ENCODE measurements at places on chromosomes 16 and 17. TPM values are rescaled to one million over a fixed set of nuclear protein-coding genes. Genes with fewer than 3 reads are reported as not detected.

KRT14 gene
- not detected for total RNA-seq

FBF1 gene
- 35.3 TPM for total RNA-seq

SGCA gene
- not detected for total RNA-seq

NPIPB2 gene
- total RNA-seq: 2.4 TPM

GINS3 gene
- 17.5 TPM for total RNA-seq

PRR14 gene
- total RNA-seq: 9.6 TPM

OR3A3 gene
- not detected for total RNA-seq

ADCY7 gene
- 14.1 TPM for total RNA-seq

KRTAP3-2 gene
- not detected for total RNA-seq

ZNF500 gene
- total RNA-seq: 8.6 TPM

PDE6G gene
- not detected for total RNA-seq

- H3K4me1 ChIP-seq: no peaks in the 10 kb centered on the region
- DNase-seq: no peak
- H3K4me3 ChIP-seq: no peak overlapping the region
Measured at GRCh38 chr17:61279476-61280145, 120.0 kb upstream of the TBX2 start.

GRCh38 chr17:3739422-3740124 lies 15.9 kb downstream of the HASPIN start:
- no peak overlapping the region for H3K4me3 ChIP-seq
- H3K36me3 ChIP-seq: no peaks in the 10 kb centered on the region
- H3K27ac ChIP-seq: no peak overlapping the region
- DNase-seq: no peak
- H3K4me1 ChIP-seq: peaks cover 7% of the 10 kb centered on the region

GRCh38 chr17:34300652-34301370 lies 15.3 kb downstream of the CCL11 start:
- H3K36me3 ChIP-seq: no peaks in the 10 kb centered on the region
- H3K27me3 ChIP-seq: no peaks in the 10 kb centered on the region
- H3K4me3 ChIP-seq: no peak overlapping the region
- no peaks in the 10 kb centered on the region for H3K4me1 ChIP-seq
- no peak overlapping the region for H3K27ac ChIP-seq

GRCh38 chr16:1050516-1050915 lies 22.0 kb upstream of the SSTR5 start:
- no peaks in the 10 kb centered on the region for H3K4me1 ChIP-seq
- H3K27me3 ChIP-seq: no peaks in the 10 kb centered on the region
- no peak for DNase-seq

- H3K4me1 ChIP-seq: peaks cover 3% of the 10 kb centered on the region
- H3K36me3 ChIP-seq: no peaks in the 10 kb centered on the region
- no peaks in the 10 kb centered on the region for H3K27me3 ChIP-seq
- no peak overlapping the region for H3K27ac ChIP-seq
Measured at GRCh38 chr16:78127130-78127529, 27.7 kb downstream of the WWOX start.

DNA sequence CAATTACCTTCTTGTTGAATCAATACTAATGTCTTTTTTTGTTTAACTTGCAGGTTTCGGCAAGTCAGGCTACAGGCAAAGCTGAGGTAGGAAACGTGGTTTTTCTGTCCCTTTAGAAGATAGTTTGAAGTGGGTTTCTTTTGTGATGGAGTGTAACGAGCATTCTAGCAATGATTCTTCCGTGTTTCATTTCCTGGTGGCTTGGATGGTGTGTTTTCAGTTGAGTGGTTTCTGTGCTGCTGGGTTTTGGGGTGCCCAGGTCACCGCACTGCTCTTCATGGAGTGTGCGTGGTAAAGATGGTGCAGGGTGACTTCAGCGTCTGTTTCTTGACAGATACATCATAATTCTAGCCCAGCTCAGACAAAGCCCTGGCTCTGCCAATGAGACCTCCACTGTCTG lies 769.7 kb upstream of the EEF2KMT start:
- H3K27me3 ChIP-seq: no peaks in the 10 kb centered on the region
- no peak overlapping the region for H3K27ac ChIP-seq
- no peaks in the 10 kb centered on the region for H3K36me3 ChIP-seq

- no peak overlapping the region for H3K4me3 ChIP-seq
- H3K27me3 ChIP-seq: no peaks in the 10 kb centered on the region
Measured at GRCh38 chr16:78799429-78799828, 700.0 kb downstream of the WWOX start.

- no peak overlapping the region for H3K27ac ChIP-seq
- H3K36me3 ChIP-seq: no peaks in the 10 kb centered on the region
- no peak for DNase-seq
- H3K4me1 ChIP-seq: peaks cover 24% of the 10 kb centered on the region
Measured at GRCh38 chr17:6526362-6527152, 29.8 kb downstream of the PITPNM3 start.

GRCh38 chr16:11135464-11135973 lies 120.5 kb downstream of the SOCS1 start:
- peak; percentile 49 for DNase-seq
- H3K36me3 ChIP-seq: no peaks in the 10 kb centered on the region

- H3K4me1 ChIP-seq: no peaks in the 10 kb centered on the region
- no peaks in the 10 kb centered on the region for H3K27me3 ChIP-seq
- no peak overlapping the region for H3K4me3 ChIP-seq
- no peak overlapping the region for H3K27ac ChIP-seq
Measured at GRCh38 chr17:66764506-66764905, 70.4 kb upstream of the CACNG5 start.

DNA sequence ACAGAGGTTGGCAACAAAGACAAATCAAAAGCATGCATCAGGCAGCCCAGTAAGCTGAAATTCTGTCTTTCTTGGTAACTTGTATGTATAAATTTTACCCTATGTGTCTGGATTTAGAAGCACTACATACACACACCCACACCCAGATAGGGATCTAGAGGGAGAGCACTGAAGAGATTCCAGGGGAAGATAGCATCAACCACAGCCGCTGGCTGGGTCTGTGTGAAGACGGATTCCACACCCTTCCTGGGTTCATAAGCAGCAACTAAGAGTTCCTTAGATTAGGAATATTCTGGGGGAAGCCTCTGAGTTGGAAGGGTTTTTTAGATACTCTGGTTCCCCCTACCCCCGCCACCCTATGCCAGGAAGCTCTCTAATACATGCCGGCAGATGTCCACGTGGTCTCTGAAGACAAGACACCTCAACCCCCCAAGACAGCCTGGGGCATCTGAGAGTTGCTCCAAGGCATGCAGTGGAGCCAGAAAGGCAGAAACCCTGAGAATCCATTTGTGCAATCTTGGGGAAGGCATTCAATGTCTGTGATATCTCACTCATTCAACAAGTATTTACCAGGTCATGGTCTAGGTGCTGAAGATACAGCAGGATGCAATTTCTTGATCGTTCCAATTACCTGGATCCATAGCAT lies 86.4 kb downstream of the NOG start:
- peak; percentile 80 for DNase-seq
- H3K4me3 ChIP-seq: peak overlapping the region; percentile 19
- H3K36me3 ChIP-seq: no peaks in the 10 kb centered on the region
- peak overlapping the region; percentile 61 for H3K27ac ChIP-seq
- H3K4me1 ChIP-seq: peaks cover 64% of the 10 kb centered on the region

DNA sequence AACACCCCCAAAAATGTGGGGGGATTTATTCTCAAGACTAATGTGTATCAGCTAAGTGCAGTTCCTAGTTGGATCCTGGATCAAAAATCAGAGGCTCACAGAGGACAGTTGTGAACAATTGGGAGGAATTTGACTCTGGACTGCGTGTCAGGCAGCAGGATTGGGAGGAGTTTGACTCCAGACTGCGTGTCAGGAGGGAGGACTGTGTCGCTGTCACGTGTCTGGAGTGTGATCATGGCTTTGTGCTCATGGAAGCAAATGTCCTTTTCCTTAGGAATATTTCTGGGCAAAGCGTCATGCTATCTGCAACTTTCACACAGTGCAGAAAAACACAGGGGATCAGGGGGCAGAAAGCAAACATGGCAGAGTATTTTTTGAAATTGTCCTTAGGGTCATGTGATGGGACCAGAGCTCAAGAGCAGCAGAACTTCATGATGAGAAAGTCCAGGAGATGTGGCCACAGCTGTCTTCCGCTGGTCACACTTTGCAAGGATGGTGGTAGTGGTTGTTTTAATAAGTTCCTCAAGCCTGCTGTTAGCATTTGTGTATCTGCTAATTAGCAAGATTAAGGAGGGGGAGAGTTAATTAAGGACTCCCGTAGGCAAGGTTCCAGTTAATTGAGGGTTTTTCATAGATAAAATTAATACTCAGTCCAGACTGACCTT lies 122.0 kb upstream of the CHMP6 start:
- no peaks in the 10 kb centered on the region for H3K27me3 ChIP-seq
- DNase-seq: no peak
- no peak overlapping the region for H3K27ac ChIP-seq
- H3K36me3 ChIP-seq: 0 out of 2 replicates have a peak, but pooled peaks cover under 1% of the 10 kb centered on the region
- peaks cover 6% of the 10 kb centered on the region for H3K4me1 ChIP-seq
- H3K4me3 ChIP-seq: no peak overlapping the region

DNA sequence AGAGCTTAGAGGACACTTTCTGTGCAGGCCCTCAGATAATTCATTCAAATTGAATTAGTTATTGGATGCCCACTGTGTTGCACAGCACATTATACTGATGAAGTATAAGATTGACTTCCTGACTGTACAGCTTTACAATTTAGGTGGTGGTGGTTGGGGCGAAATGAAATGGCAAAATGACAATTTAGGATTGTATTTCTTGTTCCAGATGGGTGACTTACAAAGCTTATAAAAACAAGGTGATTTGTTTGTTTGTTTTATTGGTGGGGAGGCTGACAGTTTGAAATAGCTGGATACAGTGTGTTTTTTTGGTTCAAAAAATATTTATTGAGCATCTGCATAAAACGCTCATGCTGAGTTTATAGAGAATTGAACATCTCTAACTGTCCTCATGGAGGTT lies 1.6 kb downstream of the MAP2K4 start:
- H3K27ac ChIP-seq: no peak overlapping the region
- H3K36me3 ChIP-seq: peaks cover 6% of the 10 kb centered on the region
- peak overlapping the region; percentile 83 for H3K4me3 ChIP-seq
- no peaks in the 10 kb centered on the region for H3K27me3 ChIP-seq
- no peak for DNase-seq
- peaks cover 49% of the 10 kb centered on the region for H3K4me1 ChIP-seq

GRCh38 chr17:4974115-4974670 lies 6.6 kb upstream of the SPAG7 start:
- H3K27ac ChIP-seq: no peak overlapping the region
- no peaks in the 10 kb centered on the region for H3K27me3 ChIP-seq
- peaks cover 3% of the 10 kb centered on the region for H3K36me3 ChIP-seq
- H3K4me3 ChIP-seq: no peak overlapping the region
- no peak for DNase-seq
- no peaks in the 10 kb centered on the region for H3K4me1 ChIP-seq

GRCh38 chr17:13212860-13213259 lies 195.0 kb upstream of the ELAC2 start:
- H3K4me3 ChIP-seq: no peak overlapping the region
- no peaks in the 10 kb centered on the region for H3K36me3 ChIP-seq
- H3K27me3 ChIP-seq: no peaks in the 10 kb centered on the region
- H3K27ac ChIP-seq: no peak overlapping the region

GRCh38 chr16:87854907-87855683 lies 14.2 kb downstream of the SLC7A5 start:
- H3K4me1 ChIP-seq: peaks cover 42% of the 10 kb centered on the region
- peak overlapping the region; percentile 95 for H3K27ac ChIP-seq
- no peak for DNase-seq
- H3K27me3 ChIP-seq: no peaks in the 10 kb centered on the region
- peaks cover 29% of the 10 kb centered on the region for H3K36me3 ChIP-seq

GRCh38 chr17:78958641-78959127 lies 21.0 kb downstream of the LGALS3BP start:
- no peaks in the 10 kb centered on the region for H3K27me3 ChIP-seq
- peaks cover 14% of the 10 kb centered on the region for H3K4me1 ChIP-seq
- H3K27ac ChIP-seq: no peak overlapping the region
- DNase-seq: peak; percentile 42
- H3K36me3 ChIP-seq: no peaks in the 10 kb centered on the region
- no peak overlapping the region for H3K4me3 ChIP-seq

DNA sequence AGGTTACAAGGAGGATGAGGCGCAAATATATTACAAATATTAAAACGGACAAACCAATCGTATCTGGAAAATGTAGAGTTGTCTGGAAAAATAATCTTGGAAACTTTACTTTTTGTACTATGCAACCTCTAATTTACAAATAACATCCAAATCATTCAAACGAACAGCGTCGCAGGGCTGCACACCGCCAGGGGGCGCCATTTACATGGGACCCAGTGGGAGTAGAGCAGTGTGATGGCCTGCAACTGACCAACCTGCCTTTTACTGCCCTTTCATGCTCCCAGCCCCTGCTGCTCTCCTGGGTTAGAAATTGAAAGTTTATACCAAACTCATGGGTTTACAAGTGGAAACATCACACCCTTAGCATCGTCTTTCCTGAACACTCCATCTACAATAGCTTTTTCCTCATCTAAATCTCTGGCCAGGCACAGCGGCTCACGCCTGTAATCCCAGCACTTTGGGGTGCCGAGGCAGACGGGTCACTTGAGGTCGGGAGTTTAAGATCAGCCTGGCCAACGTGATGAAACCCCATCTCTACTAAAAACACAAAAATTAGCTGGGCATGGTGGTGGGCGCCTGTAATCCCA lies 10.0 kb downstream of the PITPNC1 start:
- H3K36me3 ChIP-seq: no peaks in the 10 kb centered on the region
- no peaks in the 10 kb centered on the region for H3K27me3 ChIP-seq
- DNase-seq: peak; percentile 74
- H3K27ac ChIP-seq: peak overlapping the region; percentile 17
- H3K4me1 ChIP-seq: peaks cover 20% of the 10 kb centered on the region

- H3K27ac ChIP-seq: no peak overlapping the region
- H3K27me3 ChIP-seq: peaks cover 32% of the 10 kb centered on the region
Measured at GRCh38 chr17:14590459-14591250, 289.8 kb downstream of the HS3ST3B1 start.

GRCh38 chr16:1486551-1487390 lies 2.0 kb downstream of the PTX4 start:
- peaks cover 10% of the 10 kb centered on the region for H3K4me1 ChIP-seq
- no peaks in the 10 kb centered on the region for H3K36me3 ChIP-seq
- H3K27me3 ChIP-seq: no peaks in the 10 kb centered on the region
- H3K27ac ChIP-seq: no peak overlapping the region
- no peak for DNase-seq
- H3K4me3 ChIP-seq: no peak overlapping the region

- H3K36me3 ChIP-seq: no peaks in the 10 kb centered on the region
- no peak for DNase-seq
- H3K4me1 ChIP-seq: peaks cover 4% of the 10 kb centered on the region
- H3K27me3 ChIP-seq: no peaks in the 10 kb centered on the region
- no peak overlapping the region for H3K4me3 ChIP-seq
Measured at GRCh38 chr16:84016477-84016876, 26.1 kb downstream of the SLC38A8 start.

All from PC-3 (cell line).